ENCODE measurements at places on chromosomes 11 and 22. TPM values are rescaled to one million over a fixed set of nuclear protein-coding genes. Genes with fewer than 3 reads are reported as not detected.

DNA sequence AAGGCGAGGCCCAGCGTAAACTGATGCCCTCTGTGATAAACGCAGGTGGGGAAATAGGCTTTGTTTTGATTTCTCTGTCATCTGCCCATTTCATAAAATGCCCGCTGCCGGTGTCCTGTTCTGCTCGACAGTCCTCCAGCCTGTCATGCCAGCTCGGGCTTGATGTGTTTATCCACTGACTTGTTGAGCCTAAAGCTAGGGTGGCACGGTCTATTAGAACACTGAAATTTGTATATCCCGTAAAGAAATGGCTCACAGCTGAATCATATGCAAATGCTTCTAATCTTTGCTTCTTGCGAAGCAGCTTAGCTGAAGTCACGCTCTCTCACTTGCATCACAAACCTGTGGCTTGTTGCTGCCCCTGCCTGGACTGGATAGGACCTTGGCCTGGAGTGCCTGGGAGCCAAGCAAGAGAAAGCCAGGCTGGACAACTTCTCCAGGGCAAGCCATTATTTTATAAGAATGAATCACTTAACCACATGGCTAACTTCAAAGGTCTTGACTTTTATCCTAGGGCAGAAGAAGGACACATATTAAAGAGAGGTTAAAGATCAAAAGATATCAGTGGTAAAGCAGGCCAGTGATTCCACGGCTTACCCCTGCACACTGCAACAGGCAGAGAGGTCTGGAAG, 33.1 kb downstream of the EHF start:
- no peaks in the 10 kb centered on the region for H3K27me3 ChIP-seq
- H3K4me3 ChIP-seq = no peak overlapping the region
- H3K4me1 ChIP-seq = peaks cover 41% of the 10 kb centered on the region
- H3K27ac ChIP-seq = peak overlapping the region; percentile 78
- peak; percentile 98 for DNase-seq
- H3K36me3 ChIP-seq = no peaks in the 10 kb centered on the region

Gene DDTL
- total RNA-seq = 0.75 TPM

GRCh38 chr11:128841461-128842072, 25.5 kb downstream of the KCNJ1 start:
- no peaks in the 10 kb centered on the region for H3K4me1 ChIP-seq
- H3K36me3 ChIP-seq = no peaks in the 10 kb centered on the region
- H3K4me3 ChIP-seq = no peak overlapping the region
- no peak overlapping the region for H3K27ac ChIP-seq
- no peak for DNase-seq

DNA sequence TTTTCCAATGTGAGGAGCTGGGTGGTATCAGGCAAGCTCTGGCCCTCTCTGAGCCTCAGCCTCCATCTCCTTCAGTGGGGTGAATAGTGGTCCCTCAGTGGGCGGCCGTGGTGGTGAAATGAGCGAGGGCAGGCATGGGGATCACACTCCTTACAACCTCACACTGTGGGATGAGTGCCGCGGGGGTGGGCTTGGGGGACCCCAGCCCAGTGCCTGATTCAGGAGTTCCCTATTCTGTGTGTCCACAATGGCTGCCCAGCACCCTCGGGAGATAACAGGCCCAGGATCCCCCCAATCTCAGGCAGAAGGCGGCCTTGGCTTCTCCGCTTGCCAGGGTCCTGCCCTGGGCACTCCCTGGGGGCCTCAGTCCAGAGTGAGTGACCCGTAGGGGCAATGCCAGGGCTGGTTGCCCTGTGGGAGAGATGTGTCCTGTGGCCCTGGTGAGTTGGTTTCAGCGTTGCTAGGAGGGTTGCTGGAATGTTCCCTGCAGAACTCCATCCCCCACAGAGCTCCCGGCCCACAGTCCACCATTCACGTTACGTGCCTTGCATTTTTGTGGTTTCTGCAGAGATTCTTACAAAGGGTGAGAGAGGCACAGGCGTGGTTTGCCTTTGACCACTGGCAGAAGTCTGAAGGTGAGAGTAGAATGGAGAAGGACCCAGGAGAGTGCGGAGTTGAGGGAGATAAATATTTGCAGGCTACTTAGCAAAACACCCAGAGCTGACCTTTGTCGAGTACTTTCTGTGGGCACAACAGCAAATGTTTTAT, 2.9 kb downstream of the ALDH3B1 start:
- peak overlapping the region; percentile 18 for H3K4me3 ChIP-seq
- peaks cover 58% of the 10 kb centered on the region for H3K4me1 ChIP-seq
- no peaks in the 10 kb centered on the region for H3K27me3 ChIP-seq
- peak; percentile 96 for DNase-seq
- no peaks in the 10 kb centered on the region for H3K36me3 ChIP-seq

DNA sequence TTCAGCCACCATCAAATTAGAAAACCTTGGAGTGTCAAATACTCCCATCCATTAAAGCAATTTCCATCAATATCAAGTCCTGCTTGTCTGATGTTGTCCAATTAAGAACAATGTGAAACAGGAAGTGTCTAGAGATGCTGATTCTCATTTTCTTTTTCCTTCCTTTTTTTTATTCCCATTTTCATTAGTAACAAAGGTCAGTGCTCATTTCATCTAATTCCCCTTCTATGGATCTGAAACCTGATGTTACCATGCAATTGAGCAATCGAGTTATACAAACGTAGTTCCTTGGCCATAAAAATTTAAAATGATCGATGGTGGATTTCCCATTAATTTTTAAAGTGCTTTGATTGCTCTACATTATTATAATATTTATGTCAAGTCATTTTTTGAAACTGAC, 330.6 kb upstream of the ZC3H12C start:
- H3K4me1 ChIP-seq = no peaks in the 10 kb centered on the region
- no peak for DNase-seq
- no peaks in the 10 kb centered on the region for H3K36me3 ChIP-seq
- H3K27me3 ChIP-seq = no peaks in the 10 kb centered on the region
- H3K27ac ChIP-seq = no peak overlapping the region

Gene CEP57
- 23.5 TPM for total RNA-seq

Gene CARNS1
- total RNA-seq = 0.23 TPM

DNA sequence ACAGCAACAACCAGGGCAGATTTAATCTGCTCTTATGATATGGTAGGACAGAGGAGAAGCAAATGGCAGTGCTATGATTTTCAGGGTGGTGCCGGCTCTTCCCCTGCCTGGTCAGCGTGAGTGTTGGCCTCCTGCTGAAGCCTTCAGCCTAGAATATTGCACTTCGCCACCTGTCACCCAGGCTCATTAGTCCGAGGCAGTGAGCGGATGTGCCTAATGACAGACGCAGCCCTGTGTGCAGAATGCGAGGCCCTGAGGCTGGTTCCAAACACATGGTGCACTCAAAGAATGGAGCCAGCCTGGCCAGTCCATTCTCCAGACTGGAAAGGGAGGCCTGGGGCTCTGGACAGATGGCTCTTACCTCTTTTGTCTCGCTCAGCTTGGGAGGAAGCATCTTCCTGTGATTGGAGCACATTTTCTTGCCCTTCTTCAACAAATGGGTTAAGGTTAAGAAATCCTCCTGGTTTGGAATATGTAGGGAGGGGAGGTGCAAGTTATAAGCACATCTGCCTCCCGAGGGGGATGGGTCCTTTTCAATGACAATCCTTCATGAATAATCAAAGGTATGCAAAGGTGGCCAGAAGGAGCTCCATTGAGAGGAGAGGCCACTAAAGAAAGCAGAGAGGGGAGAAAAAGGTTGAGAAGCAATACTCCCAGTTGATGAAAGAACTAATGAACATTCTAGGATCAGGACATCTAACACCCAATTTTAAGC, 39.7 kb upstream of the GALNT18 start:
- H3K27ac ChIP-seq = no peak overlapping the region
- no peak overlapping the region for H3K4me3 ChIP-seq
- peaks cover 22% of the 10 kb centered on the region for H3K27me3 ChIP-seq

Gene CYB561A3
- 26.4 TPM for total RNA-seq

DNA sequence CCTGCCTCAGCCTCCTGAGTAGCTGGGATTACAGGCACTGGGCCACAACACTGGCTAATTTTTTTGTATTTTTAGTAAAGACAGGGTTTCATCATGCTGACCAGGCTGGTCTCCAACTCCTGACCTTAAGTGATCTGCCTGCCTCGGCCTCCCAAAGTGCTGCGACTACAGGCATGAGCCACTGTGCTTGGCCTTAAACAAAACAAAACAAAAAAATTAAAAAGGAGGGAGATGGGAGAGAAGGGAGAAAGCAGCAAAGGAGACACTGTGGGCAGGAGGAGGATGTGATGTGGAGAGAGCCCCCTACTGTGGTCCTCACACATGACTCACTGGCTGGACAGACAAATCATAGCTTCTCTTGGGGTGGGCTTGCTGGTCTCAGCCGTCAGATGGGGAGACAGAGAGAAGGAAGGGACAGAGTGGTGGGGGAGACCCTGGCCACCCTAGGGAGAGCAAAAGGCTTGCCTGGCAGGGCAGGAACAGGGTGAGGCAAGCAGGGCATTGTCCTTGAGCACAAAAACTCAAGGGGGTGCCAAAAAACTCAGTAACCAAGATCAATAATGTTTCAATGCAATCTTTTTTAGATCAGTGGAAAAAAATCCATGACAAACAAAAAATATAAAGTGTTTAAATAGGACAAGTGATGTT, 31.6 kb downstream of the TPST2 start:
- no peaks in the 10 kb centered on the region for H3K27me3 ChIP-seq
- peaks cover 13% of the 10 kb centered on the region for H3K4me1 ChIP-seq
- peak; percentile 34 for DNase-seq

- H3K4me3 ChIP-seq = no peak overlapping the region
- no peak for DNase-seq
- H3K4me1 ChIP-seq = peaks cover 15% of the 10 kb centered on the region
- H3K27me3 ChIP-seq = no peaks in the 10 kb centered on the region
Measured at GRCh38 chr11:82992223-82992622, 79.5 kb downstream of the RAB30 start.

Gene OR10S1
- not detected for total RNA-seq
